Fibroblast of skin of left biceps (primary cell): ENCODE measurements at places on chromosomes 12 and 14.

DNA sequence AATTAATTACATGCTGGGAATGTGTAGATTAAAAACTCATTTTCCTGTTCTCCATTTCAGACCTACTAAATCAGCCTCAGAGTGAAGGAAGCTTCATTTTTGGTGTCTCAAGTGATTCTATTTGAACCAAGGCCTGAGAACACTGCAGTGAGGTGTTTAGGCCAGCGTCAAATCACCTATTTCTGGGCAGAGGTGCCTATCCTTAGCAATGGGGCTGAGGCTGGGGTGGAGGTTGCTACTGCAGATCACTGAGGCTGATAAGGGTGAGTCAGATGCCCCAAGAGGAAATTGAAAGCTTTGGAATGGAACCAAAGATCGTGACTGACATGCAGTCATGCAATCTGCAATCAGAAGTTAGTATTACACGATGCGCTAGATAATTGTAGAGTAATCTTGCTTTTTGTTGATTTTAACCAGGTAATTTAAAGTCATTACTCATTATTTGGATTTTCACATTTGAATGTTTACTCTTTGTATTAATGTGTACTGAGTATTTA, 4.4 kb downstream of the TXNRD1 start:
- peak; percentile 67 for DNase-seq

DNA sequence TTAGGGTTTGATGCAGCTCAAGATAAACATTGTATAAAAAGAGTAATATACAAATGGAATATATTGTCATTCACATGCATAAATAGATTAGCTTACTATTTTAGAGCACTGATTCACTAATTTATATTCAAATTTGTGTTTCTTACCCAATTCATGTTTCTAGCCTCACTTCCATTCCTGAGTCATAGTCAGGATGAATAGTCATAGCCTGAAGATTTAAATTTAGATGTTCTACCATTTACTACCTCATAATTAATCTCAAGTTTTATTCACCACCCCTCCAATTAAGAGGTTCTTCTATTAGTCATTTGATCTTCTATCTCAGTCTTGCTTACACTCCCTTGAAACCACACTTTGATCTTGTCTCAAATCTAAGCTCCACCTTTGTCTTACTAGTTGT, 38.7 kb downstream of the ANO4 start:
- DNase-seq, result no peak

DNA sequence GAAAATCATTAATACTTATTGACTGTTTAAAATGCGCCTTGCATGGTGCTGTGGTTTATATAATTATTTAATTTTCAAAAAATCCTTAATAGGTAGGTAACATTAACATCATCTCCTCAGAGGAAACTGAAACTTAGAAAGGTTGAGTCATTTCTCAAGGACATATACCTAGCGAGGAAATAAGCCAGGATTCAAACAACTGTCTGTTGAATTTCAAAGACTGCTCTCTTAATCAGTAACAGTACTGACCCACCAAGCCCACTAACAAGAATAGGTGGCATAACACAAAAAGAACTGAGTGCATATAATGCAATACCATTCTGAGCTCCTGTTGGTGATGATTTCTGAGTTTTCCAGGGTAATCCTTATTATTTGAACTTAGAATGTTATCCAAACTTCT, 174.3 kb downstream of the SOX5 start:
- DNase-seq, result no peak

DNA sequence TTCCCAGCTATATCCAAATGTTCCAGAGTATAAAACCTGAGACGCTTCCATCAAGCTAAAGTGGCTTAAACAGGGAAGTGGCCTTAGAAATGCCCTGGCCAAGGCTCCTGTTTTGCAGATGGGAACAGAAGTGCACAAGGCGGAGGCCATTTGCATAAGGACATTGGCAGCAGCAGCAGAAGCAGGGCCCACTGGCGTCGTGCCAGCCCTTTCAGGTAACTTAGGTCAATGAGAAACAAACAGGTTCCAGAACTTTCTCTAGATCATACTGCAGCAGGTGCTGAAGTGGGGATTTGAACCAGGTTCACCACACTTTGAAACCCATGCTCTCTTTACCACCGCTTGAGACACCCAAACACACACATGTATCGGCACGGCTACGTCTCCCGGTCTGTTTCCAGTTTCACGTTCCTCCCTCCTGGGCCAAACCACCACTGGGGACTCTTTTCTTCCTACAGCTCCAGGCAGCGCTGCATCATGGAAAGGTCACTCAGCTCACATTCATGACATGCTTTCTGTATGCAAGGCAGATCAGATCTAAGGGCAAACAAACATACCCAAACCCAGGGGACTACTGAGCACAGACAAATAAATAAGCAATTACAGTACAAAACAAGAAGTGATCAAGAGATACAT, 46.0 kb upstream of the PLEKHG6 start:
- DNase-seq, result no peak

DNA sequence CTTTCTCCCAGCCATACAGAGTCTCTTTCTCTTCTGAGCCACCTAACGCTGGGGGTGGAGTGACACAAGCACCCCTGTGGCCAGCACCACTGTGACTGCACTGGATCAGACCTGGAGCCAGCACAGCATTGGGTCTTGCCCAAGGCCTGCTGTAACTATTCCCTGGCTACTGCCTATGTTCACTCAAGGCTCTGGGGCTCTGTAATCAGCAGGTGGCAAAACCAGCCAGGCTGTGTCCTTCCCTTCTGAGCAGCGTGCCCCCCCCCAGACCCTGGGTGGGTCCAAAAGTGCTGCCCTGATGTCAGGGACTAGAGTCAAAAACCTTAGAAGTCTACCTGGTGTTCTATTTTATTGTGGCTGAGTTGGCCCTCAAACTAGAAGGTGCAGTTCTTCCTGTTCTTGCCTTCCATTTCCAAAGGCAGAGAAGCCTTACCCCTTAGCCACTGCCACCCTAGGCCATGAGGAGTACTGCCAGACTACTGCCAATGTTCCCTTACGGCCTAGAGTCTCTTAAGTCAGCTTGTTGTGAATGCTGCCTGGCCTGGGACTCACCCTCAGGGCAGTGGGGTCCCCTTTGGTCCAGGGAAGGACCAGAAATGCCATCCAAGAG, 49.9 kb downstream of the PELI2 start:
- no peak for DNase-seq

DNA sequence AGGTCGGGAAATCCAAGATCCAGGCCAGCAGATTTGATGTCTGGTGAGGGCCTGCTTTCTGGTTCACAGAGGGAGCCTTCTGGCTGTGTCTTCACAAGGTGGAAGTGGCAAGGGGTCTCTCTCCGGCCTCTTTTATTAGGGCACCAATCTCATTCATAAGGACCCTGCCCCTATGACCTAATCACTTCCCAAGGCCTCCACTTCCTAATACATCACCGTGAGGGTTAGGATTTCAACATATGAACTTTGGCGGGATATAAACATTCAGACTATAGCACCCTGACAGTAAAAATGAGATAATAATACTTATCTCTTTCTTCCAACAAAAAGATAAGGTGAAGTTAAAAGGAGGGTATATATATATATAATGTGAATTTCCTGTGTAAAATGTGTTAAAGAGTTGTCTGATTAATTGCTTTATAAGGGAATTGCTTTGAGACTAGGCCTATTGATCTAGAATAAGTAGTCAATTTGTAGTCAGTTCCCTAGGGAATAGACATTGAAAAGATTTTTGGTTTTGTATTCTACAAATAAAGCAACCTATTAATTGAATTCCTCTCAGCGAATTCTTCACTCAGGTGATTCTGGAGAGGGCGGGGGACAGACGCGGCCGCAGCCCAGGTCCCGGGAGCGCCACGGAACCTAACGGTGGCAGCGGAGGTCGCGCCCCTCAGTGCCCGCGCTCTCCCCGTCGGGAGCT, 516 bp upstream of the LGALS3 start:
- no peak for DNase-seq

DNA sequence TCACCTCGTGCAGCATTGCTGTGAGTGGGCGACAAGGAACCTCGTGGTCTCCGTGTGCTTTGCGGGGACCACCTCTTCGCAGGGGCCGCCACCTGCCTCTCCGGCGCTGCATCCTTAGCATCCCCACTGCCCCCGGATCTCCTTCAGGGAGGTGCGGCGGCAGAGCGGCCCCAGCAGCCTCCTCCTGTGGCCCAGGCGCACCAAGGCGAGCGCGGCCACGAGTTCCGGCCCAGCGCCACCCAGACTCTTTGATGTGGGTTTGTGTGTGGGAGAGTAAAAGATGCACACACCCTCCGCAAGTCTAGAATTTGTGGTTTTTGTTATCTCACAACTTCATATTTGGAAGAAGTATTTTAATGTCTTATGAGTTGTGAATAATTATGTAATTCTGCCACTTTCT, 118.8 kb upstream of the DIO3 start:
- DNase-seq, result no peak

- peak; percentile 47 for DNase-seq
Observed at GRCh38 chr12:69509308-69509736, 39.1 kb downstream of the FRS2 start.
